Left lung (tissue), 14 donors: ENCODE measurements at places on chromosomes 7 and 10. TPM values are rescaled to one million over a fixed set of nuclear protein-coding genes. Genes with fewer than 3 reads are reported as not detected.

- no peaks in the 10 kb centered on the region for H3K4me1 ChIP-seq
- no peaks in the 10 kb centered on the region for H3K36me3 ChIP-seq
- DNase-seq: no peak
- no peak overlapping the region for H3K27ac ChIP-seq
These were observed 95.0 kb downstream of the SH2D4B start for GRCh38 chr10:80632742-80633141.

The POU6F2 gene
- total RNA-seq: 0.32 TPM

The FAM180A gene
- 6.8 TPM for total RNA-seq

- no peak overlapping the region for H3K27ac ChIP-seq
- H3K4me3 ChIP-seq: no peak overlapping the region
- no peak for DNase-seq
- H3K4me1 ChIP-seq: no peaks in the 10 kb centered on the region
- H3K36me3 ChIP-seq: no peaks in the 10 kb centered on the region
These were observed 354.9 kb upstream of the SEMA3C start for GRCh38 chr7:81273601-81274397.

The CDC14C gene
- not detected for total RNA-seq

The RBM20 gene
- 0.55 TPM for total RNA-seq

The TFEC gene
- total RNA-seq: 42.9 TPM

GRCh38 chr10:27369880-27370279 is 129.3 kb upstream of the ACBD5 start:
- no peak overlapping the region for H3K4me3 ChIP-seq
- H3K36me3 ChIP-seq: no peaks in the 10 kb centered on the region
- no peak overlapping the region for H3K27ac ChIP-seq
- no peaks in the 10 kb centered on the region for H3K27me3 ChIP-seq
- DNase-seq: no peak
- no peaks in the 10 kb centered on the region for H3K4me1 ChIP-seq

- H3K36me3 ChIP-seq: no peaks in the 10 kb centered on the region
- no peak for DNase-seq
- H3K27me3 ChIP-seq: no peaks in the 10 kb centered on the region
- H3K4me3 ChIP-seq: no peak overlapping the region
These were observed 2.6 kb upstream of the ZPBP start for GRCh38 chr7:50095634-50096033.

The PLXDC2 gene
- total RNA-seq: 107 TPM

GRCh38 chr7:44565097-44565794 is 8.5 kb downstream of the DDX56 start:
- H3K27me3 ChIP-seq: no peaks in the 10 kb centered on the region
- no peak overlapping the region for H3K4me3 ChIP-seq
- peaks cover 4% of the 10 kb centered on the region for H3K4me1 ChIP-seq
- DNase-seq: no peak

The PLEKHS1 gene
- 4.7 TPM for total RNA-seq

DNA sequence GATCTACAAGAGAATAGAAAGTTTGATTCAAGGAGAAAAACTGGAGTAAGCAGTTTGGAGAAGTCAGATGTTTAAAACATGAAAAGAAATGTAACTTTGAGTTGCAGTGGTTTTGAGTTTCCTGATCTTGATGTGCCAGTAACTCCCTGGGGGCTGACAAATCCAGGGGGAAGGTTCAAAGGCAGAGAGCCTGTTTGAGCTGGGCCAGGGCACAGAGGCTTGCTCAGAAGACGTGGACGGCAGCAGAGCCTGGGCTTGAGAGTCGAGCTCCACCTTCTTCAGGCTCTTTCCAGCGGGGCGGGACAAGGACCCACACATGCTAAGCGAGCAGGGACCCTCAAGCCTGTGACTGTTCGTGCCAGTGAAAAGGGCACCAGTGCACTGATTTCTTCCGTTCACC is 176.2 kb downstream of the MGMT start:
- DNase-seq: no peak
- H3K36me3 ChIP-seq: no peaks in the 10 kb centered on the region
- H3K4me3 ChIP-seq: no peak overlapping the region

GRCh38 chr7:76155938-76156337 is 45.8 kb upstream of the SRRM3 start:
- no peaks in the 10 kb centered on the region for H3K36me3 ChIP-seq
- no peaks in the 10 kb centered on the region for H3K4me1 ChIP-seq
- H3K27me3 ChIP-seq: peaks cover 5% of the 10 kb centered on the region
- peak; percentile 71 for DNase-seq
- H3K4me3 ChIP-seq: no peak overlapping the region

GRCh38 chr7:116357781-116358670 is 141.5 kb upstream of the CAV2 start:
- H3K27me3 ChIP-seq: no peaks in the 10 kb centered on the region
- no peak for DNase-seq
- no peaks in the 10 kb centered on the region for H3K36me3 ChIP-seq

DNA sequence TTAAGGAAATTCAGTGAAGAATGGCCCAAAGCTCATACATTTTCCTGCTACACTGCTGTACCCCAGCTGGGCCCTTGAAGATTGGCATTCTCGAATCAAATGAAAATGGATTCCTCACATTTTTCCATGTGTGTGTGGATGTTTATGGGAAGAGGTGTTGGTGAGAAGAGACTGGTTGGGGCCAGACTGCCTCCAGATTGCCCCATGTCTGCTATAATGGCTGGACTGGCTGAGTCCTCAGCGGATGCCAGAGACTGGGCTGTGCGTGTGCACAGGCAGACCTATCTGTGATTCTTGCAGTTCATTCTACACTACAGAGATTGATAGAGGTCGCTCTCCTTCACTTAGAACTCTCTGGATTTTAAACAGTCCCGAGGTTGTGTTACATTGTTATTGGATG is 183.6 kb upstream of the GDF10 start:
- no peak overlapping the region for H3K27ac ChIP-seq
- DNase-seq: peak; percentile 58
- H3K27me3 ChIP-seq: no peaks in the 10 kb centered on the region
- H3K4me1 ChIP-seq: no peaks in the 10 kb centered on the region
- no peak overlapping the region for H3K4me3 ChIP-seq

DNA sequence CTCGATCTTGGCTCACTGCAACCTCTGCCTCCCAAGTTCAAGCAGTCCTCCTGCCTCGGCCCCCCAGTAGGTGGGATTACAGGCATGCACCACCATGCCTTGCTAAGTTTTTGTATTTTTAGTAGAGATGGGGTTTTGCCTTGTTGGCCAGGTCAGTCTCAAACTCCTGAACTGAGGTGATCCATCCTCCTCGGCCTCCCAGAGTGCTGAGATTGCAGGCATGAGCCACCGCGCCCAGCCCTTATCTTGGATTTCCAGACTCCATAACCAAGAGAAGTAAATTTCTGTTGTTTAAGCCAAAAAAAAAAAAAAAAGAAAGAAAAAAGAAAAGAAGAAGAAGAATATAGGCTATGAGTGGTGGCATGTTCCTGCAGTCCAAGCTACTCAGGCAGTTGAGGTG is 53.3 kb upstream of the RABGEF1 start:
- DNase-seq: no peak
- no peak overlapping the region for H3K27ac ChIP-seq
- H3K4me1 ChIP-seq: peaks cover 6% of the 10 kb centered on the region
- no peaks in the 10 kb centered on the region for H3K36me3 ChIP-seq
- H3K27me3 ChIP-seq: no peaks in the 10 kb centered on the region

DNA sequence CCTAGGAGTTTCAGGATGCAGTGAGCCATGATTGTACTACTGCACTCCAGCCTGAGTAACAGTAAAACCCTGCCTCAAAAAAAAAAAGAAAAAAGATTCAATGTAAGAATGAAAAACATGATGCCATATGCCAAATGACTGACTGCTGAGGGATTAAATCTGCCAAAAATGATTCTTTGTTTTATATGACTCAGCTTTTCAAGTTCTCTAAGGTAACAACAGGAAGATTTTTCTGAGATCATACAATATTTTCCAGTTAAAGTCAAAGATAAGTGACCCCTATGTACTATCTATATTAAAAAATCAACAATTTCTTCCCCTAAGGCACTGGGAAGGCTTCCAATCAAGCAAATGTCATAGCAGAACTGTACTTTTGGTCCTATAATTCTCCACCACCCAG is 271.2 kb upstream of the IMMP2L start:
- H3K4me3 ChIP-seq: no peak overlapping the region
- H3K36me3 ChIP-seq: no peaks in the 10 kb centered on the region
- no peak for DNase-seq
